ENCODE measurements at places on chromosomes 3 and 15.

DNA sequence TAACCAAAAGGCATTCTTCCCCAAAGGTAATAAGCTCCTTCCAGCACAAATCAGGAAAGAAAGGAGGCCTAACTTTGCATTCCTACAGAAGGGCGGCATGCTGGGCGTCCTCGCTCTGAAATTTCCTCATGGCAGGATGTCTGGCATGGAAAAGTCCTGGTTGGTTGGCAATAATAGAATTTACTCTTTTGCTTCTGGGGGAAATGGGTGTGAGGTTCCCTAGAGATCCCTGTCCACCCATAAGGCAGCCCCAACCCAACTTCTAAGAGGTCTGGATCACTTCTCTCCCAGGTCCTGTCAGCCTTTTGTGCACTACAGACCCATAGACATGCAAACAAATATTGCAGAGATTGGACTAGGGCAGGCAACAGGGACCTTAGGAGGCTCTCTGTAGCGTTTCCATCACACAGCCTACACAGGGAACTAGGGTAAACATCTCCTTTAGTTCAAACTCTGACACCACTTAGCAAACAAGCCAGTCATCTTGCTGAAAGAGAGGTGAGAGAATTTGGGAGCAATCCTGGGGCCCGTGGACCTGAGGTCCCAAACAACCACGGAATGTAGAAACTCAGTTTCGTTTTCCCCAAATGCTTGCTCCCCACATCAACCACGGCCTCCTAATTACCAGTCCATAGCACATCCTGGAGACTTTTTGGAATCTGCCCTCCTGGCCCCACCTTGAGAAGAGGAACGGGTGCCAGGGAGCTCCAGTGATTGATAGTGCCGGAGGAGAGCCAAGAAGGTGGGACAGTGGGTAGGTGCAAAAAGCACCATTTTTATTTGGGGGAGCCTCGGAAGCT lies 2.1 kb downstream of the ZIC4 start:
- no peak for DNase-seq

DNA sequence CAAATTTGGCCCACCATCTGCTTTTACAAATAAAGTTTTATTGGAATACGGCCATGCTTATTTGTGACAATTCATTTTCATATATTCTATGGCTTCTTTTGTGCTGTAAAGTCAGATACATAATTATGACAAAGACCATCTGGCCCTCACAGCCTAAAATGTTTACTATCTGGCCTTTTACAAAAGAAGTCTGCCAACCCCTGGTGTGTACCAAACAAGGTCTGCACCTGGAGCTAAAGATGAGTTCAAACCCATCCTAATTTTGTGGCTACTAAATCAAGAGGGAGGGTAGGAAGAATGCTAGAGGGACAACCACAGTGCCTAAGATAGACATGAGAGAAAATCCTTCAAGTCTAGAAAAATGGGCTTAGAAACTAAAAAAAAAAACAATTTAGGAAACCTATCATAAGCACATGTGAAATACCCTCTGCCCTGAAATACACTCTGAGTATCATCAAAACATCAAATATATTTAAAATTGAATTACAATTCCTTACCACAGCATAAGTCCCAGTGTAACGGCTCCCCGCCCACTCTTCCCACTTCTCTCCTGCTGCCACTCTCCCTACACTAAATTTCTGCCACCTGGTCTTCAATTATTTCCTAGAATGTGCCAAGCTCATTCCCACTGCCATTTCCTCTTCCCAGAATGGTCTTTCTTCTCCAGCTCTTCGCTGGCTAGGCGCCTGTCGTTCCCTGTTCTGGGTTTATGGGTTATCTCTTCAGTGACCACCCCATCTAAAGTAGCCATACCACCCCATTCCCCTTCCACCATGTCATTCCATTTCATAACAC lies 950.7 kb upstream of the CFAP20DC start:
- no peak for DNase-seq

DNA sequence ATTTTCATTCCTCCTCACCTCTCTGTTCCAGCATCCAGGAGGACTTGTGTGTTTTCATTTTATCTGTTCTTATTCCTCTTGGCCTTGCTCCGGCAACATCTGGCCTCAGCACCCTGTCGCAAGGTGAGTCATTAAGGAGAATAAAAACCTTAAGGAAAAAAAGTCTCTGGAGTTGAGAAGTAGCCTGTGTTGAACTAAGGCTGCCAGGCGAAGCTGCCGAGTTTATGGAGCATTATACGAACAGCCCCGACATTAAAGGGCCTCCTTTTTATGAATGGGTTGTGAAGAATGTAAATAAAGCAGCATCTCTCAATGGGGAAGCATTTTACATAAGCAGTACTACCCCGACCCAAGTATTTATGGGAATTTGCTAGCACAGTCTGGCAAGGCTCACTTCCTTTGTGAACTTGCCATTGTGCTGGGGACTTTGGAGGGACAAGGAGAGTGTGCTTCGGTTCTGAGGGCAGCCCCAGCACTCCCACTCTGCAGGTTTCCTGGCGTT lies 4.7 kb downstream of the BAHD1 start:
- no peak for DNase-seq

DNA sequence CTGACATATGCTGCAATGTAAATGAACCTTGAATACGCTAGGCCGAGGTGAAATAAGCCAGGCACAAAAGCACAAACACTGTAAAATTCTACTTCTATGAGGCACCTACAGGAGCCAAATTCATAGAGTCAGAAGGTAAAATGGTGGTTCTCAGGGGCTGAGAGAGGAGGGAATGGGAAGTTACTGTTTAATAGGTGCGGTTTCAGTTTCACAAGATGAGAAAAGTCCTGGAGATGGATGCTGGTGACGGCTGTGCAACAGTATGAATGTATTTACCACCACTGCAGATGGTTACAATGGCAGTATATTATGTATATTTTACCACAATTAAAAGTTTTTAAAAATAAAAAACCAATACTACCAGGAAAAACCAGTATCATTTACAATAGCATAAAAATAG lies 4.0 kb downstream of the TNK2 start:
- DNase-seq: no peak

DNA sequence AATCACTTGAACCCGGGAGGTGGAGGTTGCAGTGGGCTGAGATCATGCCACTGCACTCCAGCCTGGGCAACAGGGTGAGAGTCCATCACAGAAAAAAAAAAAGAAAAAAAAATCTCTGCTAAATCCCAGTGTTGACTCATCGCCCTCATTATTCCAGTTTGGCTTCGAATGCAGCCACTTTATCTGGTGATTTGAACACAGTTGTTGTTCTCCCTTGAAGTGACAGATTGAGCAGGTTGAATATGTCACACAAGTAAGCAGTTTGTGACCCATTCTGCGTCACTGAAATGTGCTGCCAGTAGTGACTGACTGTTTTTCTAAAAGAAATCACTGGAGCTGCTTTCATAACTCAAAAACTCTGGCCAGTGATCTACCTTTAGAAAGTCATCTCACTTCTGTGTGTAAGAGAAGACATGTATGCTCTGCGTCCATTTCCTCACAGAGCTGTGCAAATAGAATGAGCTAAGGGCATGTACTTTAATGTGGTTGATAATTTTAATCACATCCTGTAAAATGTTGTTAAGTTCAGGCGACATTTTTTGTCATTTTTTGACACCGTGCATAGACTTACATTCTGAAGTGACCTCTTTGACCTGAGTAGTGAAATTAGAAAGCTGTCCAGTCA lies 12.5 kb downstream of the DOCK3 start:
- DNase-seq: no peak

DNA sequence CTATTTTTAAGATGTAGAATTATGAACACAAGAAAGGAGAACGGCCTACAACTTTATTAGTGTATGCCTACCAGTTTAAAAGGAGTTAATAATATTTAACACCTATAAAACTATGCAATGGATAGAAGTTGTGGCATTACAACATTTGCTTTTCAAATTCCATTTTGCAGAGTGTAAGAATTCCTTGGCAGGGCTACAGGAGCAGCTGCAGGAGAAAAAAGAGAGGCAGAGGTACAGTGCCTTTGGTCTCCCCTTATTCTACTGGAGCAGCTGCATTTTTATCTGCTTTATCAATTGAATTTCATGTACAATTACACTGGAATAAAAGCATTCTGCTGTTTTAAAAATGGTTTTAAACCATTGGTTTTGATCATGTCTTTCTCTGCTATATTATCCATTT lies 145.7 kb upstream of the KCNH8 start:
- no peak for DNase-seq

- DNase-seq: no peak
Observed at GRCh38 chr3:9347887-9348286, 15.0 kb upstream of the THUMPD3 start.

DNA sequence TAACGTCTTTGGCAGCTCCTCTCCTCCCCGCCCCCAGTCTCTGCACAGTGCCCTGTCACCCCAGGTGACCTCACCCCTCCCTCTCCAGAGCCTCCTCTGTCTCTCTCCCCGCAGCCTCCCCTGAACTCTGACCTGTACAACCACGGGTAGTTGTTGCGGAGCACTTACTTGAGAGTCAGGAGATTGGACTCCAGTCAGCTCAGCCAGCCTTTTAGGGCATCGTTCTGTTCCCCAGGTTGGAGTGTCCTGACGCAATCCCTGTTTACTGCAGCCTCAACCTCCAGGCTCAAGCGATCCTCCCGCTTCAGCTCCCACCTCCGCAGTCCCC lies 177.7 kb downstream of the UACA start:
- no peak for DNase-seq

GRCh38 chr15:39594446-39595337 lies 13.8 kb downstream of the THBS1 start:
- DNase-seq: no peak

DNA sequence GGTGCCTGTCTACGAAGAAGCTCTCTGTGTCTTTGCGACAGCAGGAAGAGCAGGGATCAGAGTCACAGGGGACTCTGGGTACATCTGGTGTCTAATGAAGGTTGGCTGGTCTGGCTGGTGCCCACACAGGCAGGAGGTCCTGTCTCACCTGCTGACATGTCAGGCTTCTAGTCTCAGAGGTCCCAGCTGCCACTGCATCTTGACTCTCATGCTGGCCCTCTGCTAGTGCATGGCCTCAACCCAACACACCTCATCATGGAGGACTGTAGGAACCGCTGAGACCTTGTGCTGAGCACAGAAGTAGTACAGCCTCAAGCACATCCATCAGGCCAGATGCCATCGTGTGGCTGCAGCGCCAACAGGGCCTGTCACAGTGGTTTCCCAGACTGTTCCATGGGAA lies 206.1 kb upstream of the NR2F2 start:
- no peak for DNase-seq

- DNase-seq: no peak
Observed at GRCh38 chr3:35658686-35659085, 19.4 kb downstream of the ARPP21 start.

DNA sequence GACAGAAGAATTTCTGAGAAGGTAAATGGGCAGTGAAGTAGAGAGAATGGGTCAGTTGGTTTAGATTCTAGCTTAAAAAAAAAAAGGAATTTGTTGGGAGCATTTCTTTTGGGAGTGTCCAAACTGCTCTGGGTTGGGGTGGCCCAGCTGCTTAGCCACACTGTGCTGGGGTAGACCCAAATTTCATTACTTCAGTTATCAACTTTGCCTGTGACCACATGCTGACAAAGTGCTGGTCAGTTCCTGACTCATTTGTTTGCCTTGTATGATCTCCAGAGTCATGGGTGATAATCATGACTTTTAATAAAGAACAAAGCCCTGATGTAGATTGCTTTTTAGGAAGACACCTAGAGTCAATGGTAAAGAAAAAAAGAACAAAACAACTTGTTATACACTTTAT lies 121.5 kb upstream of the FGF7 start:
- DNase-seq: no peak

GRCh38 chr3:60501314-60501713 lies 749.9 kb downstream of the FHIT start:
- no peak for DNase-seq

DNA sequence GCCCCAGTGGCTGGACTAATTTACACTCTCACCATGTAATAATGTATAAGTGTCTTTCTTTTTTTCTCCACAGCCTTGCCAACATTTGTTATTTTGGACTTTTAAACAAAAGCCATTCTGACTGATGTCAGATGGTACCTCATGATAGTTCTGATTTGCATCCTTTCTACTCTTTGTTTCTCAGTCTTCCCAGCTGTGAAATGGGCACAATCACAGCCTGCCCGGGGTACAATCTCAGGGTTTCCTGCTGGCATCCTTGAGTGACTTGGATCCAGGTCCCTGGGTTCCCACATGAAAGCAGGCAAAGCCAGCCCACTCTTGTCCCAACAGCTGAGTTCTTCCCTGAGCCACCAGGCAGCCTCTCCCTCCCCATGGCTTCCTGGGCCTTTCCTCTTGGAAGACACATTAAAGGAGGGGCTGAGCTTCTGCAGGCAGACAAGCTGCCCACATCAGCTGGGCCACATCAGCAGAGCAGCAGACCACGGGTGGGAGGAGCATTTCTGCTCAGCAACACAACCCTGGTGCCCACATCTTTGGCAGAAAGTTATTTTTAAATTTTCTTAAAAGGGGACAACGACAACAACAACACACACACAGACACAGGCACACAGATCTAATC lies 82.0 kb downstream of the MYLK start:
- no peak for DNase-seq

- no peak for DNase-seq
Observed at GRCh38 chr3:9037144-9037711, 74.0 kb upstream of the RAD18 start.

GRCh38 chr15:64864068-64864467 lies 22.4 kb downstream of the PLEKHO2 start:
- no peak for DNase-seq

DNA sequence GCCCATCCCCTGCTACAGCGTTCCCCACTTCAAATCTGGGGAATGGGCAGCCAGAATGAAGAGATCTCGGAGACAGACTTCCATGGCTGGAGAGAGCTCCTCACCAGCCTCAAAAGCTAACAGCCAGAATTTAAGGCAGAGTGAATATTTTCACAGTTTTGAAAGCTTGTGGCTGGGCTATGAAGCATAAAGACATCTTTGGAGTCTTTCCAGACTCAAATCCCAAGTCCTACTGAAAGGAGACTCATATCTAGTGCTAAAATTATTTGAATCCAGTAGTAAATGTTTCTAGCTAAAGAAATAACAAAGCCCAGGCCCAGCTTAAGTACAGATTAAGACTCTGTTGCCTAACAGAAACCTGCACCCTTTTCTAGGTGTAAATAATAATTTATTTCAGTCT lies 628.4 kb upstream of the ALCAM start:
- no peak for DNase-seq

- no peak for DNase-seq
Observed at GRCh38 chr3:72538070-72538745, 310.0 kb downstream of the SHQ1 start.

- DNase-seq: no peak
Observed at GRCh38 chr3:38006445-38006995, 15.9 kb downstream of the VILL start.

GRCh38 chr3:7766530-7766929 lies 735.1 kb upstream of the LMCD1 start:
- no peak for DNase-seq

GRCh38 chr3:181735911-181736310 lies 24.2 kb downstream of the SOX2 start:
- DNase-seq: no peak

GRCh38 chr3:61736506-61736905 lies 175.1 kb downstream of the PTPRG start:
- no peak for DNase-seq

DNA sequence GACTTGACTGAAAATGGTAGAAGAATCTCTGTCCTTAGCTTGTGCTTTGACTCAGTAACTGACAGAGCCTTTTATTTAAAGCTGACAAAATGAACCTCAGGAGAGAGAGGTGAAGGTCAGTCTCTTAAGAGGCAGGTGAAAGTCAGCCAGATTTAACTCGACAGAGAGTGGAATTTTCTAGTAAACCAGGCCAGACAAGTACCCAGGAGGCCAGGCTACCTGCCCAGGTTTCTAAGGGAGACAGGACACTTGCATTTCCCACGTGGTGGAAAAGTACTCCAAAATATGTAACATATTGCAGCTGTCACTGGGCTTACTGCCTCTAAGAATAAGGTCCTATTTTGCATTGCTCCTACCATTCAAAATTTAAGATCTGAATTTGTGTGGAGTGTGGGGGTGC lies 167.9 kb downstream of the FMN1 start:
- no peak for DNase-seq
